ENCODE measurements at places on chromosomes 11 and 22.
A peak's percentile ranks its signal among the peaks of the same experiment; 100 is the strongest.

DNA sequence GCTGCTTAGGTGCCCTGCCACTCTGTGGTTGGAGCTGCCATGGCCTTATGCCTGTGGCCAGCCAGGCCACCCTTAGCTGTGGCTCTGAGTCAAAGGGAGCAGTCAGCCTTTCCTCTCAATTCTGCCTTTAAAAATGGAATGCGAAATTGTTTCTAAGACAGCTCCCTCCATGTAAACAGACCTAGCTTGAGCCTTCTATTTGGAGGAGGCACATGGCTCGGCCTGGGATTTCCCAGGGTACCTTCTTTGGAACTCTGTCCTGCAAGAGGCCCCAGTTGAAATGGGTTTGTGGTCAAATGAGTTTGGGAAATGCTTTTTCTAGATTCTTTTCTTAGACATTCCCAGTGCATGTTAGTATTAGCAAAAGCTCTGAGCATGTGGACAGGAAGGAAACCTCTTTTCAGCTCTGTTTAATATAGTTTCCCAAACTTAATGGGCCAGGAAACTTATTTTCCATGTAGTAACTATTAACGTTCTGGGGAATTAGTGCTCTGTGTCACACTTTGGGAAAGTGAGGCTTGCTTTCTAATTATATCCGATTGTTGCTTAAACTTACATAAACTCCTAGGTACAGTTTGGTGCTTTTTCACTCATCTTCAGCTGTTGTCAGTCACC, 7.8 kb downstream of the PHOX2A start:
- peaks cover 68% of the 10 kb centered on the region for H3K36me3 ChIP-seq
- no peak overlapping the region for H3K27ac ChIP-seq
- no peak for DNase-seq

- no peaks in the 10 kb centered on the region for H3K27me3 ChIP-seq
- no peak overlapping the region for H3K4me3 ChIP-seq
- H3K27ac ChIP-seq = no peak overlapping the region
- H3K4me1 ChIP-seq = peaks cover 3% of the 10 kb centered on the region
These were observed 62.2 kb downstream of the PARVA start for GRCh38 chr11:12439615-12440014.

DNA sequence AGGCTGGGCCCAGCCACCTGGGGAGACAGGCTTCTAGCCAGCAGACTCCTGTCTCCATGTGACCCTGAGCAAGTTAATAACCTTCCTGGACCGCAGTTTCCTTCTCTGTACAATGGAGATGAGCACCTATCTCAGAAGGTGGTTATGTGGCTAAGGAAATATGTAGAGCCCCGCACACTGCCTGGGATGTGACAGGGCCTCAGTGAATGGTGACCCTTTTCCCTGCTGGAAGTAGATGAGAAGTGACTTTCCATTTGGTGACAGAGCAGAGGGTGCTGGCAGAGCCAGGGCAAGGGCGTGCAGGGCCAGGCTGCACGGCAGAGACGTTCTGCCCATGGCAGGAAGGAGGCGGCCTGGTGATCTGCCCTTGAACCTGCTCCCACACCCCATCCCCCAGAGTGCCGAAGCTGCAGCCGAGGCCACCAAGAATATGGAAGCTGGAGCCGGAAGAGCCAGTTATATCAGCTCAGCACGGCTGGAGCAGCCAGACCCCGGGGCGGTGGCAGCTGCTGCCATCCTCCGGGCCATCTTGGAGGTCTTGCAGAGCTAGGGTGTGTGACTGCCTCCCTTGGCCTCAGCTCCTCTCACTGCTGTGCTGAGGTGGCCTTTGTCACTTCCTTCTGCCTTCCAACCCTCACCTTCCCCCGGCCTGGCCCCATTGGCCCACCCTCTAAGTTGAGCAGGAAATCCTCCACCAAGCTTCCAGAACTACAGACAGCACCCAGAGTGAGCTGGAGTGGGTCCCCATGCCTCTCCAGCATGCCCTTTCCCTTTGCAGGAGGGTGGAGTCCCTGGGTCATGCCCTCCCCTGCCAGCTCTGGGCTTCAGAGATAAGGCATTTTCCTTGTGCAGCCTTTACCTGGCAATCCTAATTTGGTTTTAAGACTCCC, 13.2 kb downstream of the TKFC start:
- peaks cover 13% of the 10 kb centered on the region for H3K4me1 ChIP-seq
- DNase-seq = peak; percentile 72
- H3K27ac ChIP-seq = no peak overlapping the region
- peaks cover 40% of the 10 kb centered on the region for H3K36me3 ChIP-seq

DNA sequence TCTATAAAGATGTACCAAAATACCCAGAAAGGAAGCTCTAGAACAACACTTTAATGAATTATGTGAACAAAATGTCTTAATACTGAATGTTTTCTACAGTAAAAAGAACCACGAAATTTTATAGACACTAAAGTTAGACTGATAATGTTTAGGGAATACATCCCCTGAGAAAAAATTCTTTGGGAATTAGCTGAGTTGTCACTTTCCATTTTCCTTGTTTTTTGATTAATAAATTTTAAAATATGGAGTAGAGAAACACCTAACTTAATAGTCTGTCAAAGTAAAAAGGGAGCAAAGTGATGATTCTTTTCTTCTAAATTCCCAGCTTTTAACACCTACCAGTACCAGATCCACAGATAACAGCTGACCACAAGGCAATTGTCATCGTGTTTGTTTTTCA, 23.1 kb upstream of the SCN3B start:
- H3K4me3 ChIP-seq = no peak overlapping the region
- H3K36me3 ChIP-seq = no peaks in the 10 kb centered on the region
- H3K27me3 ChIP-seq = no peaks in the 10 kb centered on the region
- peak; percentile 3 for DNase-seq
- H3K4me1 ChIP-seq = no peaks in the 10 kb centered on the region

- no peak overlapping the region for H3K27ac ChIP-seq
- no peak for DNase-seq
- H3K27me3 ChIP-seq = no peaks in the 10 kb centered on the region
- no peaks in the 10 kb centered on the region for H3K36me3 ChIP-seq
These were observed 11.1 kb downstream of the C11orf91 start for GRCh38 chr11:33689501-33689900.

DNA sequence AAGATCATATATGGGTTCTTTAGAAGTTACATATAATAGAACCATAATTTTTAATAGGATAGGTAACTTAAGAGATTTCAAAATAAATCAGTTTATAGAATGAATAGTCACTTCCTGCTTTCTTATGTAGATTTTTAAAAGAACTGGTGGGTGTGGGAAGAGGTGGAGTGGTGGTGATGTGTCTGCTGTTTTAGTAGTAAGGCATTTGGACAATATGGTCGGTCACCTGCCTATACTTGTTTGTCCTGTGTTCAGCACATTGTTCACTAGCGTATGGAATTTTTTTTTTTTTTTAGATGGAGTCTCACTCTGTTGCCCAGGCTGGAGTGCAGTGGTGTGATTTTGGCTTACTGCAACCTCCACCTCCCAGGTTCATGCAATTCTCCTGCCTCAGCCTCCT, 39.3 kb downstream of the CCDC81 start:
- no peaks in the 10 kb centered on the region for H3K27me3 ChIP-seq
- no peak overlapping the region for H3K27ac ChIP-seq
- H3K36me3 ChIP-seq = no peaks in the 10 kb centered on the region
- DNase-seq = no peak

- H3K4me3 ChIP-seq = no peak overlapping the region
- DNase-seq = no peak
- no peaks in the 10 kb centered on the region for H3K4me1 ChIP-seq
- H3K36me3 ChIP-seq = no peaks in the 10 kb centered on the region
- H3K27ac ChIP-seq = no peak overlapping the region
- H3K27me3 ChIP-seq = no peaks in the 10 kb centered on the region
These were observed 28.8 kb downstream of the IGLL5 start for GRCh38 chr22:22916215-22916951.

DNA sequence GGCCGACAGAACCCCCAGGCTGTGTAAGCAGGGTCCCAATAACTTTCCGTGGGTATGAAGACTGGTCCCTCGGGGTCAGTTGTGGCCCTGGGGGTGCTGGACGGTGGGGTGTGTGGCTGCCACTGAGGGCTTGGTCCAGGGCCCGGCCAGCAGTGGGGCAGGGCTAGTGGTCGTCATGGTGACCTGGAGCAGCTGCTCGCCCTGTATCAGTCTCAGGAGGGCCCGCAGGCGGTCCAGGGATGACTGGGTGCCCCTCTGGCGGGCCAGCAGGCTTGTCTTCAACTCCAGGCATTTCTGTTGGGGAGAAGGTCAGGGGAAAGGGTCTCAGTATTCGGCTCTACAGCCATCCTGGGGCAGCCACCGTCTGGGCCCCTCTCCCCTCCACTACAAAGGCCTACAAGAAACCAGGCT, 126.8 kb downstream of the PHF21B start:
- no peaks in the 10 kb centered on the region for H3K36me3 ChIP-seq
- H3K27me3 ChIP-seq = no peaks in the 10 kb centered on the region
- no peaks in the 10 kb centered on the region for H3K4me1 ChIP-seq
- no peak overlapping the region for H3K4me3 ChIP-seq

DNA sequence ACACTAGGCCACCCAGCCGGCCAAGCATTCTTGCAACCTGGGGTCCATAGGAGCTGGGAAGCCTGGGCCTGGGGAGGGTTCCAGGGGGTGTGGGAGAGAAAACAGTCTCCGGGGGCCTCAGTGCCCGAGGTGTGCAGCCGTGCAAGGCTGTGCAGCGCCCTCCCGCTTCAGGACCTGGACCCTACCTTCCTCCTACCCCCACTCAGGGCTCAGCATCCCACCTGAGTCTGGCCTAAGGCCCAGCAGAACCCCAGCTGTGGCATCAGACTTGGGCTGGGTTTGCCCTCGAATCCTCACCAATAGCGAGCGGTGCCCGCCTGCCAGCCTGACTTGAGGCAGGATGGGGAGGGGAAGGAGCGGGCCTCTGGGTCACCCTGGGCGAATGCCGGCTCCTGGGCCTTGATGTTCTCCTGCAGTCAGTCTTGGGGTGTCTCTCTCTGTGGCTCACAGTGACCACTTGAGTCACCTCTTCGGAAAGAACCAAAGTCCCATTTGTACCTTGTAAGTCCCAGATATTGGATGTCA, 53.6 kb upstream of the PPARA start:
- no peak for DNase-seq
- no peak overlapping the region for H3K27ac ChIP-seq
- H3K4me1 ChIP-seq = no peaks in the 10 kb centered on the region
- no peaks in the 10 kb centered on the region for H3K36me3 ChIP-seq
- H3K4me3 ChIP-seq = no peak overlapping the region
- H3K27me3 ChIP-seq = no peaks in the 10 kb centered on the region

DNA sequence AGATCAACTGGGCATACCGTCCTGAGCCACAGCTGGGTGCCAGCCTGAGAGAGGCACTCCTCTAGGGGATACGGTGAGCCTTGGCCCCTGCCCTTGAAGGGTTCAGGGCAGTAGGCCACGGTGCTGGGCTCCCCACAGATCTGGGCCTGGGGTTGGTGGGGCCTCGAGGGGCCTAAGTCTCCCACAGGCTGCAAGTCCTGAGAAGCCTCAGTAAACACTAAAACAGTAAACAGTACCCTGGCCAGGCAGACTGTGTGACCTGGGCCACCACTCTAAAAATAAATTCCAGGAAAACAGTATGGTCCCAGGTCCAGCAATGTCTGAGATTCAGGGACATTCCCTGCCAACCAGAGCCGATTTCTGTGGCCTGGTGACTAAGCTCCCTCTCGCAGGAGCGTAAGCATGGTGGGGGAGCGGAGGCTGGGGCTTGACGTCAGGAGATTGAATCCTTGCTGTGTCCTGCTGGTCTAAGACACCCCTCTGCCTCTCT, 2.3 kb upstream of the RHOD start:
- DNase-seq = peak; percentile 91
- no peaks in the 10 kb centered on the region for H3K27me3 ChIP-seq
- H3K4me3 ChIP-seq = no peak overlapping the region
- peaks cover 23% of the 10 kb centered on the region for H3K4me1 ChIP-seq
- H3K36me3 ChIP-seq = no peaks in the 10 kb centered on the region

- no peaks in the 10 kb centered on the region for H3K27me3 ChIP-seq
- H3K27ac ChIP-seq = no peak overlapping the region
- peaks cover 4% of the 10 kb centered on the region for H3K36me3 ChIP-seq
- no peak for DNase-seq
These were observed 11.3 kb downstream of the TRIM66 start for GRCh38 chr11:8671193-8671612.

DNA sequence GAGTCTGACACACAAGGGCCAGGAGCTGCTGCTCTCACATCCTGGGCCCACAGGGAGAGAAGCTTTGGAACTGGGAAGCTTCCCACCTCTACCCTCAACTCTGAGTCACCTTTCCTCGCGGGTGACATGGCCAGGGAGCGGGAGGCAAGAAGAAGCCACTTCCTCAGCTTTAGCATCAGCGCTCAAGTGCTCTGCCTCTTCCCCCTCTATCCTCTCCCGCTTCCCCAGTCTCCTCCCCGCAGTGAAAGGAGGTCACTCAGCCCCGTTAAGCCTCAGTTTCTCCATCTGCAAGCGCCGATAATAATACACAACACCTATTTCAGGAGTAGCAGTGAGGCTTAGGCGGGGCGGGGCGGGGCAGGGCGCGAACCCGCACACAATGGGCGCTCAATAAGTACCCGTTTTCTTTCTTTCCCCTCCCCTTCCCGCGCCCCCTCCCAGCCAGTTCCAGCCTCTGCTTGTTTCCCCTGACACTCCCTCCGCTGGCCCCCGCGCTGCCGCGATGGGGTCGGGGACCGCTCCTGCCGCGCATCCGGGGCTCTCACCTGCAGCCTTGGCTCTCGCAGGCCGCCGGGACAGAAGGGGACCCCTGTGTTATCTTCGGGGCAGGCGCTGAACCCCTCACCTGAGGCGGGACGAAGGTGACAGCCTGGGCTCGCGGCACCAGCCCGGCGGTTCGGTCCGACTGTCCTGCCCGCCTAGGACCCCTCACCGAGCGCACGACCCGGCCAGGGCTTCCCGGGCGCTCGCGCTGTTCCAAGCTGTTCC, 892 bp downstream of the GDPD5 start:
- peak overlapping the region; percentile 75 for H3K4me3 ChIP-seq
- no peaks in the 10 kb centered on the region for H3K36me3 ChIP-seq
- H3K4me1 ChIP-seq = peaks cover 2% of the 10 kb centered on the region
- DNase-seq = peak; percentile 54
- no peak overlapping the region for H3K27ac ChIP-seq

GRCh38 chr11:115300660-115301428, 203.4 kb downstream of the CADM1 start:
- H3K36me3 ChIP-seq = no peaks in the 10 kb centered on the region
- no peak overlapping the region for H3K4me3 ChIP-seq
- no peak for DNase-seq
- no peaks in the 10 kb centered on the region for H3K4me1 ChIP-seq

- H3K36me3 ChIP-seq = peaks cover 74% of the 10 kb centered on the region
- peaks cover 42% of the 10 kb centered on the region for H3K4me1 ChIP-seq
- H3K27me3 ChIP-seq = no peaks in the 10 kb centered on the region
- peak; percentile 94 for DNase-seq
These were observed 13.4 kb downstream of the TNKS1BP1 start for GRCh38 chr11:57311109-57311936.

- peaks cover 3% of the 10 kb centered on the region for H3K4me1 ChIP-seq
- H3K36me3 ChIP-seq = no peaks in the 10 kb centered on the region
- no peak overlapping the region for H3K27ac ChIP-seq
- no peak overlapping the region for H3K4me3 ChIP-seq
These were observed 23.6 kb downstream of the NNMT start for GRCh38 chr11:114319716-114320328.

DNA sequence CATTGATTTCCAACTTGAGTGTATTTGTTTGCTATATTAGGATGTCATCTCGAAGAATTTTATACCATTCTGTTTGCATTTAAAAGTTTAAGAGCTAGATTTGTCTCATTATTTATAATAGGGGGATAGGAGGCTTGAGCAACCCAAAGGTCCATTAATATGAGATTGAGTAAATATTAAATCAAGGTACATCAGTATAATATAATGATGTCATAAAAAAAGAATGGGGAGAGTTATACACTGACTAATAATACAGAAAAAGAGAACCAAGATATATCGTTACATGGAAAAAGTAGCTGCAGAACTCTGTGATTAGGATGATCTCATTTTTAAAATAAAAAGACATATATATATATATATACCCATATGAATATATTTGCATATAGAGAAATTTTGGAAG, 19.4 kb downstream of the SPA17 start:
- H3K27ac ChIP-seq = no peak overlapping the region
- no peak for DNase-seq
- H3K4me1 ChIP-seq = no peaks in the 10 kb centered on the region
- no peak overlapping the region for H3K4me3 ChIP-seq
